HepG2 (cell line): ENCODE measurements at places on chromosomes 12 and 14.

DNA sequence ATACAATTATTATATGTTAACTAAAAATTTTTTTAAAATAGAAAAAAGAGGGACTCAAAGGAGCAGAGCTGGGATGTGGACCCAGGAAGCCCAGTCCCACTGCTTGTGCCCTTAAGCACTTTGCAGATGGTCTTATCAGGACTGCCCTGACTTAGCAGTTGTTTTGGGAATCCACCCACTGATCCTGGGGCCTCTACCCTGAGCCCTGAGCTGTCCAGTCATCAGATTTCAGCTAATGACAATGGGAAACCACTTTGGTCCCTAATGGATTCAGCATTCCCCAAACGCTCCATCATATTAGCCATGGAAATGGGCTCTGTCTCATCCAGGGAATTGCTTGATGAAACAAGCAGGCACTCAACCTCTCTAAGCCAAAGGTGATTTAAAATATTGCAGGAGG is 22.5 kb upstream of the WSCD2 start:
- no peak for DNase-seq

DNA sequence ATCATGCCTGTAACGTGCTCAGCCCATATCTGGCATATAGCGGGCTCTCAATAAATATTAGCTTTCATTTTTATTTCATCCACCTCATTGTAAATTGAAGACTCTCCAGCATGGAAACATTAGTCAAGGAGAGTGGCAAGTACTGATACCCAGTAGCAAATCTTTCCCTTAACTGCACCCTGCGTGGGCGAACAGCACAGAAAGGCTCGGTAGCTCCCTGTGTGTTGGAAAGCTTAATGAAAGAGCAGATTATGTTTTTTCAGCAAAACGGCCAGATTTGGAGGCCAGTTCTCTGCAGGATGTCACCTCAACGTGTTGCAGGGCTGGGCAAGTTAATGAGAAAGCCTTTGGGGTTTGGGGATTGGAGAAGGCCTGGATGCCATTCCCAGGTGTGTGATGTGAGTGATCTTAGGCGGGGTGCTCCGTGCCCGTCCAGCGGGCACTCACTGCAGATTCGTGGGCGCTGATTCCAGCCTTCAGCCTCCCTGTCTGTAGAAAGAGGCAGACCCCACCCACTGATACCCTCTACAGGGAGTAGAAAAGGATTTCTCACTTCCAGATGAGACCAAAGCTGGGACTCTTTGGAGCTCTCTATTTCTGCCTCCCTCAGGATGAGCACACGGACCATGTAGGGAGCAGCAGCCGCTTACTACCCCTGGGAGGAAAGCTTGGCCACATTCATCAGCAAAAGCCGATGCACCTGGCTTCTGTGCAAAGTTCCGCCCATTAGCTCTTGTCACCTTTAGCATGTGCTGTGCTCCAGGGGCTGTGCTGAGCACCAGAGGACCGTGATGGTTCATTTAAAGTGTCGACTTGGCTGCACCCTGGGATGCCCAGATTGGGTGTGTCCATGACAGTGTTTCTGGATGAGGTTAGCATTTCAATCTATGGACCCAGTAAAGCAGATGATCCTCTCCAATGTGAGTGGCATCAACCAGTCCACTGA is 29.1 kb downstream of the C14orf132 start:
- no peak for DNase-seq

DNA sequence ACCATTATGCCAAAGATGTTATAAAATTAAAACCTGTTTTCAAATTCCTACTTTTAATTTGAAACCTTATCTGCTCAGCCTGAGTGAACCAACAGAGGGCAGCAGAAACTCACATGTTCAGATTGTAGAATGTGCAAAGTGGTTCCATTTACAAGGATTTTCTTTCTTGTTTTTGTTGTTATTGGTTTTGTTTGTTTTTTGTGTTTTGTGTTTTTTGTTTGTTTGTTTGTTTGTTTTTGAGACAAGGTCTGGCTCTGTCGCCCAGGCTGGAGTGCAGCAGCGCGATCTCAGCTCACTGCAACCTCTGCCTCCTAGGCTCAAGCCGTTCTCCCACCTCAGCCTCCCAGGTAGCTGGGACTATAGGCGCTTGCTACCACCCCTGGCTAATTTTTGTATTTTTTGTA is 22.8 kb upstream of the GARIN2 start:
- no peak for DNase-seq

DNA sequence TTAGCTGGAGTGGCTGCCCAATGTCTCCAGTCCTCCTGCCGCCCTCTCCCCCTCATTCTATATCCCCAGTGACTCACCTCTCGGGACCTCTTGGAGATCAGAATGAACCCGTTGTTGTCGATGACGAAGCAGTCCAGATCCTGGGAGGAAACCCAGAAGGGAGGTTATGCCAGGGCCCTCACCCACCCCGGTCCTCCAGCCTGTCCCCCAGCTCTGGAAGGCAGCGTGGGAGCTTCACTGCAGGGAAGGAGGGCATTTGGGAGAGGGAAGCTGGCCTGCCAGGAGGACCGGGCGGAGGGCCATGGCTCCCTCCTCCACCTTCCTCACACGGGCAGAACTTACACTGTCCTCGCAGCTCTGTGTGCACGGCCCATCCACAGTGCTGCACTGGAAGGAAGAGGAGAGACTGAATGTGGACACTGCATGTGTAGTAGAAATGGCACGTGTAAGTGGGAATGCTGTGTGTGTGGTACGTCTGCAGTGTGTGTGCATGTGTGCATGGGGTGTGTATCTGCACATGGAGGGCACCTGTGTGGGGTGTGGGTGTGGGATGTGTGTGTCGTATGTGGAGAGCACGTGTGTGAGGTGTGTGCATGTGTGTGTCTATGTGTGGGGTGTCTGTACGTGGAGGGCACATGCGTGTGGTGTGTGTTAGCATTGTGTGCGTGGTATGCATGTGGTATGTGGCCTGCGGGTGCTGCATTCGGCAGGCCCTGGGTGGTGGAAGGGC is 10.0 kb upstream of the LRTM2 start:
- DNase-seq = no peak

GRCh38 chr14:51603495-51603894 is 48.2 kb upstream of the FRMD6 start:
- no peak for DNase-seq
